ENCODE measurements at places on chromosomes 6 and 20.

DNA sequence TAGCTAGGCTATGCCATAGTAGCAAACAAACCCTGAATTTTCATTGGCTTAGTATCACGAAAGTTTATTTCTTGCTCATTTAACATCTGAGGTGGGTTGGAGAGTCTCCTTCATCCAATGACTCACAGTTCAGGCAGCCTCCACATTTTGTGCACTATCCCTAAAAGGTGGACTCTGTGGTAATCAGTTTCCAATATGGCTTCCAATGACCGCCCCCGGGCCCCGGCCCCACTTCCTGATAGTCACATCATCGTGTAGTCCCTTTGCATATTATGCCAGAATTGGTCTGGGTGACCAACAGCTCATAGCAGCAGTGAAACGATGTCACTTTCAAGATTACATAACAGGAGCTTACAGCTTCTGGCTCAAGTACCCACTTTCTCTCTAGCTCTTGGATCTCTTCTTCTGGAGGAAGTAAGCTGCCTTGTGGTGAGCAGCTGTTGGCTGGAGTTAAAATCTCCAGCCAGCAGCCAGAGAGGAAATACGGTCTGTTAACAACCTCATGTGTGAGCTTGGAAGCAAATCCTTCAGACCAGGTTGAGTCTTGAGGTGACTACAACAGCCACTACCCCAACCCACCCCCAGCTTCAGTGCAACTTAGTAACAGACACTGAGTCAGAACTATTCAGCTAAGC, 7.8 kb downstream of the HCRTR2 start:
- no peak for DNase-seq

DNA sequence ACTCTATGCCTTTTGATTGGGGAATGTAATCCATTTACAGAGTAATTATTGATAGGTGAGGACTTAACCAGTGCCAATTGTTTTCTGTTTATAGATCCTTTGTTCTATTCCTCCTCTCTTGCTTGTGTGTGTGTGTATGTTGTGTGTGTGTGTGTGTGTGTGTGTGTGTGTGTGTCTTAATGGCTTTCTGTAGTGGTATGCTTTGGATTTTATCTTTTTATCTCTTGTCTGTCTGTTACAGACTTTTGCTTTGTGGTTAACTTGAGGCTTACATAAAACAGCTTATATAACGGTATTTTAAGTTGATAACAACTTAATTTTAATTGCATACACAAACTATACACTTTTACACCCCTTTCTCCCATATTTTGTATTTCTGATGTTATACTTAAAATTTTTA, 54.7 kb downstream of the CDC5L start:
- no peak for DNase-seq

DNA sequence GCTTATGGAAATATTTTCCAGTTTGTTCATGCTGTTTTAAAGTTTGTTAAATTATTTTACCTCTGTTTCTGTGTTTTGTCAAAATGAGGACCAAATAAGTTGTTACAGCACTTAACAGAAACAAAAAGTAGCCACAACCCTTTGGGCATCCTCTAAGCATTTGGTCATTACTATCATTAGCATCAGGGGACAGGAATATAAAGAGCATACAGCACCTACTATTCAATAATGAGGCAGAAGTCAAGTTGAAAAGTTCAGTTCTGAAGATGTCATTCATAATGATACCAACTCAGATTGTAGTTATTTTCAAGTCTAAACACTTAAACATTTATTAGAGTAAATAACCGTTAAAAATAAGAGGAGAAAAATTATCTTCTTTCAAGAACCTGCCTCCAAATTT, 862.3 kb upstream of the FLRT3 start:
- no peak for DNase-seq

DNA sequence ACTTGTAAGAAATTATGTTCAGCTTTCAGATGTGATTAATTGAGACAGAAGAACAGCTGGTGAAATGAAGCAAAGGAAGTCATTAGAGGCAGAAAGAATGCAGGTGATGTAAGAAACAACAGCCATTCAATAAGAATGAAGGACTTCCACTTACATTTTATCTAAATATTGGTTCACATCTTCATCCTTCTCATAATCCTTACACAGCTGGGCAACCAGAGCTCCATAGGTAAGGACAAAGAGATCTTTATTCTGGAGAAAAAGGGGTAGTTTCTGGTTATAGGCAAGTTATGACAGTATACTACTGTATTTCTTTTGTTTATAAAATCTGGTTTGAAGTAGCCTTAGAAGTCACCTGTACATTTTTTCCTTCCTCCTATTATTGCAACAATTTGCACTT, 2.3 kb downstream of the TRAPPC3L start:
- DNase-seq, result no peak
